AG09309 (cell line): ENCODE measurements at places on chromosomes 3 and 15.

- no peak for DNase-seq
Observed at GRCh38 chr3:123384256-123384655, 64.6 kb downstream of the ADCY5 start.

DNA sequence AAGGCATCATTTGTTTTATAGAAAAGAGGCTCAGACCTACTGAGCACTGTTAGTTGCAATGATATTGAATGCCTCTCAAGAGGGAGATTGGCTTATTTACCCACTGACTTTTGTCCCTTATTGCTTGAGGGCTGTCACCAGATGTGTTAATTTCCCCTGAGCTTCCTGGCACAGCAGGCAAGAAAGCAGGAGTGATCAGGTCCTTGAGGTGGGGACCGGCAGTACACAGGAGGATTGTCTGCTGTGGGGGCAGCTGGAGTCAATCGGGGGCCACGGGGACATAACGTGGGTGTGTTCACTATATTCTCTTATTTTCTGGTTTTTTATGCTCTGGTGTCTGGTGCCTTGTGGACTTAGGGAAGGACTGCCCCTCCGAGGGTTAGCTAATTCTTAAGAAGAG lies 44.6 kb downstream of the GASK1A start:
- no peak for DNase-seq

- no peak for DNase-seq
Observed at GRCh38 chr3:10272977-10273376, 19.8 kb downstream of the GHRL start.

DNA sequence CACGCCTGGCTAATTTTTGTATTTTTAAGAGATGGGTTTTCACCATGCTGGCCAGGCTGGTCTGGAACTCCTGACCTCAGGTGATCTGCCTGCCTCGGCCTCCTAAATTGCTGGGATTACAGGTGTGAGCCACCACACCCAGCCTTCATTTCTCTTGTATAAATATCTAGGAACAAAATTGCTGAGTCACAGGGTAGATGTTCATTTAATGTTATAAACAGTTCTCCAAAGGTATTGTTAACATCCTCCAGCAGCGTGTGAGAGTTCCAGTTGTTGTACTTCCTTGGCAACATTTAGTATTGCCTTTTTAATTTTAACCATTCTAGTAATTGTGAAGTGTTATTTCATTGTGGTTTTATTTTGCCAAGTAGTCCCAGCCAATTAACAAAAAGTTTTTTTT lies 23.6 kb upstream of the MTMR14 start:
- DNase-seq: no peak
